GM23338 (cell line): ENCODE measurements at places on chromosomes 12 and 14.

GRCh38 chr14:104561124-104561557 lies 18.4 kb upstream of the C14orf180 start:
- no peak for DNase-seq
- H3K27me3 ChIP-seq = no peaks in the 10 kb centered on the region
- H3K36me3 ChIP-seq = no peaks in the 10 kb centered on the region
- H3K4me3 ChIP-seq = no peak overlapping the region

GRCh38 chr12:10783252-10783651 lies 19.2 kb downstream of the TAS2R7 start:
- no peak for DNase-seq
- no peaks in the 10 kb centered on the region for H3K27me3 ChIP-seq
- H3K27ac ChIP-seq = no peak overlapping the region
- H3K36me3 ChIP-seq = no peaks in the 10 kb centered on the region
- no peak overlapping the region for H3K4me3 ChIP-seq
- no peaks in the 10 kb centered on the region for H3K4me1 ChIP-seq

DNA sequence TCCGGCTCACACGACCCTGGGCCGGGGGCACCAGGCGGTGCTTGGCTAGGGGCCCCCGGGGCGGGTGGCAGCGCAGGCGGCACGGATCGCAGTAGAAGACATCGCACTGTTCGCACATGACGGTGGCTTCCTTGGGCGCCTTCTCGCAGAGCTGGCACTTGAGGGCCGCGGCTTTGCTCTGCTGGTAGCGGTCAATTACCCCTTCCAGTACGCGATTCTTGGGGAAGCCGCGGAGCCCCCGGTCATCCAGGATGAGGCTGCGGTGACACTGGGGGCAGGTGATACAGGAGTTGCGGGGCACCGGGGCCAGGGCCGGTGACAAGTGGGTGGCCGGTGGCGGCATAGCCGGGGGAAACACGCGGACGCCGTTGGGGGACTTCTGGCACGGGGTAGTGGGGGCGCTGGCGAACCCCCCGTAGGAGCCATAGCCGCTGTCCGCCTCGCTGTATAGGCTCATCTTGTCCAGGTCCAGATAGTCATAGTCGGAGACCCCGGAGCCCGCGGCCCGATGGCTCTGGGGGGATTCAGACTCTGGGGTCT lies 553 bp downstream of the TRIM9 start:
- H3K27ac ChIP-seq = no peak overlapping the region
- peak; percentile 60 for DNase-seq
- H3K27me3 ChIP-seq = peaks cover 58% of the 10 kb centered on the region
- H3K4me1 ChIP-seq = 0 out of 2 replicates have a peak, but pooled peaks cover 12% of the 10 kb centered on the region
- no peaks in the 10 kb centered on the region for H3K36me3 ChIP-seq

DNA sequence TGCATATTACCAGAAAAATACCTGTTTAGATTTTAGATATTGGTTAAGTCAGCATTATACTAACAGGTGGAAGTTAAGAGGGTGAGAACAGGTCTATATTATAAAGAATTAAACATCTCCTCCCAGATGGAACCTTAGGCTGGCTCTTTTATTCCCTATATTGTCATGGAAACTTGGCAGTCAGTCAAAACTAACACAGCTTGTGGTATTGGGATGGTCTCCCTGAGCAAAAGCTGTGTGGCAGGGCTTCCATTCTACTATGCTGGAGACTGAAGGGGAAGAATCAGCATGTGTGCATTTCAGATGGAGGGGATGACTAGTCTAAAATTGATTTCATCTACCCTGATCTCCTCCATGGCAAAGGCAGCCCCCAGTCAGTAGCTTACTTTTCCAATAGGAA lies 66.7 kb downstream of the SMOC1 start:
- DNase-seq = no peak
- H3K27ac ChIP-seq = no peak overlapping the region
- no peak overlapping the region for H3K4me3 ChIP-seq
- H3K36me3 ChIP-seq = no peaks in the 10 kb centered on the region

DNA sequence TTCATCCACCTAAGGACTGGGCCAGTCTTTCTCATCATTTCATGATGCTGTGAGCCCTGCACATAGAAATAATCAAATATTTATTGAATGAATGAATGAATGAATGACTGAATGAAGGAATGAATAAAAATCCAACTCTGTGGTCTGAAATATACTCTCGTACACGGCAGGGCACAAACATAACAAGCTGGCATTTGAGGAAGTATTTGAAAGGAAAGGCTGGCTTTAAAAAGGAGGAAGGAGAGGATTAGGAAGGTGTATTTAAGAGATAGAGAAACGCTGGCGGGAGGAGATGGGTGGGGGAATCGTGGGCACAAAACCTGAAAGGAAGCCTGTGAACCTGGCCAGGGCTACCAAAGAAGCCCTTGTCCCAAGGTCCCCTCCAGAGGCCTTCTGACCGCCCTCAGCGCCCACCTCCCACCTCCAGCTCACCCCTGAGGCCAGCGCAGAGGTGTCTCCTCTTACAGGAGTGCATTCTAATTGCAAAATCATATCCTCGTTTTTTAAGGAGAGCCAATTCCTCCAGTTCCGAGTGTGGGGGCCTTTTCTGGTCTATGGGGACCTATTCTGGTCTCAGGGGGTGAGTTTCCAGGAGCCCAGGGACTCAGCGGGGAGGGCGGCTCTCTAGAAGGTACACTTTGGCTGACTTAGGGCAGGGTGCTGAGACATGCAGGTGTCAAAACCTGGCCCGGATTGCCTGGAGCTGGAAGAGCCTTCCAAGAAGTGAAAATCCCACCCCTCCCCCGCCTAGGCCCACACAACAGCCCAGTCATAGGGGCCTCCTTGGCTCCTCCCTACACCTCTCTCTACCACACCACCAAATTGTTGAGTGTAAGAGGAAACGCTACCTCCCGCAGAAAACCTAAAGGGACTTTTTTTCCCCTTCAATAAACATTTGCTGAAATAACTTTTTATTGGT lies 8.7 kb upstream of the JDP2 start:
- no peaks in the 10 kb centered on the region for H3K36me3 ChIP-seq
- no peaks in the 10 kb centered on the region for H3K27me3 ChIP-seq
- peaks cover 20% of the 10 kb centered on the region for H3K4me1 ChIP-seq
- peak overlapping the region; percentile 54 for H3K4me3 ChIP-seq
- no peak overlapping the region for H3K27ac ChIP-seq
- peak; percentile 97 for DNase-seq

DNA sequence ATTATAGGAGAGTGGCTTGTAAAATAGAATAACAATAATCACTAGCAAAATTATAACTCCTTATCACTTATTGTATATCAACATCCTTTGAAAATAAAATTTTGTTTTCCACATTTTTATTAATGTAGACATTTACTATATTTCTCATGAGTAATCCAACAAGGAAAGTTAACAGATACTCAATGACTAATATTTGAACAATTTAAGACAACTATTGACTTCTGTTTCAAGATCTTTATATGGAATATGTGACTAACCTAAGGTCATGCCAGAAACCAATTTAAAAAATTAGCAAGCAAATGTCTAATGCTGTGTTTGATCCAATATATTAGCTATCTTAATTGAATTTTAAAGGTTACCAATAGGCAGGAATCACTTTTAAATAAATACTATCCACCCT lies 638.5 kb upstream of the FLRT2 start:
- H3K4me1 ChIP-seq = no peaks in the 10 kb centered on the region
- no peak overlapping the region for H3K27ac ChIP-seq
- no peaks in the 10 kb centered on the region for H3K36me3 ChIP-seq
- H3K4me3 ChIP-seq = no peak overlapping the region
- H3K27me3 ChIP-seq = no peaks in the 10 kb centered on the region
